Subcutaneous preadipocyte (primary cell): ENCODE measurements at places on chromosomes 3 and 15. TPM values are rescaled to one million over a fixed set of nuclear protein-coding genes. Genes with fewer than 3 reads are reported as not detected.

NRROS gene
- 3.3 and 4.9 TPM in 2 replicates for total RNA-seq

MYRIP gene
- under 0.01 and 0.20 TPM in 2 replicates for total RNA-seq

FOXL2NB gene
- total RNA-seq, result under 0.01 and 0.78 TPM in 2 replicates

LRRC34 gene
- total RNA-seq, result 4.4 and 9.8 TPM in 2 replicates

GP9 gene
- total RNA-seq, result not detected in 2 replicates

CGNL1 gene
- under 0.01 TPM in 1 of 2 replicates, not detected in the other for total RNA-seq

PLA1A gene
- total RNA-seq, result not detected in 2 replicates

FBXO40 gene
- not detected in 2 replicates for total RNA-seq

RTP3 gene
- total RNA-seq, result not detected in 2 replicates

ASB14 gene
- total RNA-seq, result not detected in 2 replicates

FBLN2 gene
- total RNA-seq, result 43.0 and 119 TPM in 2 replicates

CCRL2 gene
- total RNA-seq, result under 0.01 TPM in 1 of 2 replicates, not detected in the other

ACTC1 gene
- not detected in 2 replicates for total RNA-seq

SERINC4 gene
- total RNA-seq, result 0.20 TPM in 1 of 2 replicates, not detected in the other
